ENCODE measurements at places on chromosomes 1 and 21.

- DNase-seq = no peak
Measured at GRCh38 chr1:25036117-25036546, 106.1 kb upstream of the RUNX3 start.

- no peak for DNase-seq
Measured at GRCh38 chr1:239243006-239243405, 143.4 kb upstream of the CHRM3 start.

GRCh38 chr1:117613249-117613968 lies 7.6 kb downstream of the TENT5C start:
- DNase-seq = no peak

- peak; percentile 21 for DNase-seq
Measured at GRCh38 chr1:248686815-248687214, 15.8 kb downstream of the OR14I1 start.

GRCh38 chr1:66984491-66984890 lies 59.7 kb downstream of the MIER1 start:
- DNase-seq = no peak

GRCh38 chr21:35511696-35512162 lies 462.6 kb upstream of the RUNX1 start:
- no peak for DNase-seq

DNA sequence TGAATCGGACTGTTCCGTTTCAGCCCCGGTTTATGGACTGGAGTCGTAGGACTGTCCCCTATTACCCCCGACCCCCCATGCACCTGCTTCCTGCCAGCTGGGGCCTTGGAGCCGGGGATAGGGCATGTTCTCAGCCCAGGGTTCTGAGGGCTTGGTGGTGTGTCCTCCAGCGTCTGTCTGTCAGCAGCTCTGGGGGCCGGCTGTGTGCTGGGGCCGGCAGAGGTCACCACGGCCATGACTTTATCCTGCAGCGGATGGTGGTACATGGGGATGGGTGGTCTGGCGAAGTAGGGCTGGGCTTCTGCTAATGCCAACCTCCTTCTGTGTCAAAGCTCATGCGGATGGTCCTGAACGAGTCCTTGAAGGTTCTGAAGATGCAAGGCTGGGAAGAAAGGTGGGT lies 5.5 kb downstream of the RRP1 start:
- no peak for DNase-seq

Measured in COR-L47 (cell line).